Psoas muscle (tissue), 8 donors: ENCODE measurements at places on chromosomes 4 and X. TPM values are rescaled to one million over a fixed set of nuclear protein-coding genes. Genes with fewer than 3 reads are reported as not detected.

DNA sequence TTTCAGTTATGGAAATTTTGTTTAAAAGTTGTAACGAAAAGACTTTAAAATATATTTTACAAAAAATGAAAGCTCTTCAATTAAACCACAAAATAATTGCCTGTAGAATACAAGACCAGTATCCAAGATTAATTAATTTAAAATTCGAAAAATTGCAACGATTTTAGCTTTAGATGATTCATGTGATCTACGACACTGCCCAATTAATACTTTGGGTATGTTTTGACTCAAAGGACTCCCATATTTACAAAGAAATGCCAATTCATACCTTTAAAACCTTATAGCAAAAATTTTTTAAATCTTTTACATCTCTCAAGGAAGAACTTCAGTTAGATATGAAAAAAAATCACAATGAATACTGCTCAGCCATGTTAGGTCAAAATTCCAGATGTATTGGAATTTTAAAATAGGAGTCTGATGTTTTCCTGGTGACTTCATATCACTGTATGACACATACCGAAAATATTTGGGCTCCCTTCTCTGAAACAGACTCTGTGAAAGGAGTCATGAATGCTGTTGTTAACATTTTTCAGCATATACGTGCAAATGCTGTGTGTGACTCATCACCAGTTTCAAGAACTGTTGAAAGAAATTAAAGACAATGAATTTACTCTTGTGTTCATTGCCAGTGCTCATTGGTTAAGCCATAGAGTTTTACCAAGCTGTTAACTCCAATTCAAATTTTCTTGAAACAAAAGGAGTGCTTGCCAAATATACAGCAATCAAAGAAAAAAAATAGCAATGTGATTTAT lies 13.8 kb upstream of the SMS start:
- no peak for DNase-seq

The CPLX1 gene
- 1.3 TPM for total RNA-seq

DNA sequence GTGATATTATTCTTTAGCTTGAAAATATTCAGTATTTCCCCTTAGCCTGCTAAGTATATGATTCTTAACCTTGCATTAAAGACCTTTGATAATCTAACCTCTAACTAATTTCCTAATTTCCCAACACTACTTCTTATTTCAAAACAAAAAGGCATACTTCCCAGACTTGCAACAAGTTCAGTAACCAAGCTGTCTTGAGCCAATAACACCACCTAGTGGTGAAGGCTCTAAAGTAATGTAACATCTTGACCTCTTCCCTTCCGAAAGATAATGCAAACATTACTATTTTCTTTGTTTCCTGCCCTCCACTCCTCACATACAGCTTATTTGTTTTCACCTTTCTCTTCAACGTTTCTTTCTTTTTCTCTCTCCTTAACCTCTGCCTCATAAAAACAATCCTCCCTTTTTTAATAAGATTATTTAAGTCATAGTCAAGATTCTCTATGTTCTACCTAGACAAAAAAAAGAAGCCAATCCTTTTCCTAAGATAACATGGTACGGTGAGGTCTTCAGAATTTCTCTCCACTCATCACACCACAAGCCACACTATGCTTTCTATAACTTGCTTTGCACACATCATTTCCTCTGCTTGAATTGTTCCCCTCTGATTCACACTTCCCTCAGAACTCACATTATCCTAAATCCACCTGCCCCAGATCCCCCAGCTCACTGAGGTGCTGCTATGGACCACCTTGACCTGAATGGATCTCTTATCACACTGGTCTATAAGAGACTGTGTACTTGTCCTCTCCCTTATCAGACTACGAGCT lies 3.5 kb downstream of the FAT1 start:
- no peak for DNase-seq

DNA sequence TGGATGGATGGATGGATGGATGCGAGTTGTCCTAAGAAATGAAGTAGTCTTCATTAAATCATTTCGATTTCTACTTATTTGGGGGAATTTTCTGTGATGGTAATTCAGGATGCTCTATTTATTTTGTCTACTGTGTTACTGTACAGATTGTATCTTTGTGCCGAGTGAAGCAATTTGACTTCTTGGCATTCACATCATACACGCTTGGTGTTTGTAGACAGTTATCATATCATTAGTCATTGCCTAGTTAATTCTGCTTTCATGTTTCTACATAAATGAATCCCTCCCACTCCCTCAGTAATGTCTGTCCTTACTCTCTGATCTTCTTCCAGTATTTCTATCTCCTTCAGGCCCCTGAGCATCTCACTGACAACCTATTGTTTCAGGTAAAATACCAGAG lies 64.0 kb downstream of the RASGEF1B start:
- DNase-seq, result no peak

DNA sequence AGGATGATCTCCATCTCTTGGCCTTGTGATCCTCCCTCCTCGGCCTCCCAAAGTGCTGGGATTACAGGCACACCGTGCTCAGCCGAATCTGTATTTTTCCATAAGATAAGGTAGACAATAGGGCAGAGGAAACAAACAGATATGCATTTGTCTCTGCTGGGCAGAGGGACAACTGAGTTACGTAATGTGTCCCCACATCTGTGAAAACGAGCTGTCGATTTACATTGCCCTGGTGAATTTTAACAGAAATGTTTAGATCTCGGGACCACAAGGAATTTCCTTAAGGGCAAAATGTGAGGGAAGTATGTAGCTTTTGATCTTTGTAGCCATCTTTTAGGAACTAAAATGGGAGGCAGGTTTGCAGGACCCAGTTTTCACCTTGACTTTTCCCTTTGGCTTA lies 189.7 kb downstream of the TRIML1 start:
- DNase-seq, result no peak

GRCh38 chrX:38694394-38694793 lies 106.9 kb upstream of the MID1IP1 start:
- DNase-seq, result no peak

- no peak for DNase-seq
Measured at GRCh38 chr4:113908829-113909228, 70.6 kb downstream of the ARSJ start.

- no peak for DNase-seq
Measured at GRCh38 chr4:109801895-109802319, at the start of gene CFI. TSS of gene CFI (minus strand) at chr4:109801999. CDS start at chr4:109801971, 28 bp downstream.

The ABLIM2 gene
- total RNA-seq, result 127 TPM
